ENCODE measurements at places on chromosomes 6 and 20.

GRCh38 chr20:10758446-10758845 lies 84.6 kb upstream of the JAG1 start:
- no peak for DNase-seq

- no peak for DNase-seq
Measured at GRCh38 chr20:33883164-33883563, 72.0 kb downstream of the CHMP4B start.

GRCh38 chr6:166325383-166326042 lies 16.8 kb downstream of the SFT2D1 start:
- no peak for DNase-seq

DNA sequence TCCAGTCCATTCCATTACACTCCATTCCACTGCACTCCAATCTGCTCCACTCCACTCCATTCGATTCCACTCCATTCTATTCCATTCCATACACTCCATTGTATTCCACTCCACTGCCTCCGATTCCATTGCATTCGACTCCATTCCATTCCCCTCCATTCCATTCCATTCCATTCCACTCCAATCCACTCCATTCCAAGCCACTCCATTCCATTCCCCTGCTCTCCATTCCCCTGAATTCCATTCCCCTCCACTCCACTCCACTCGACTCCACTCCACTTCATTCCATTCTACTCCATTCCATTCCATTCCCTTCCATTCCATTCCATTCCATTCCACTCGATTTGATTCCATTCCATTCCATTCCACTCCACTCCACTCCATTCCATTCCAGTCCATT lies 25.7 kb upstream of the DEFB125 start:
- no peak for DNase-seq

DNA sequence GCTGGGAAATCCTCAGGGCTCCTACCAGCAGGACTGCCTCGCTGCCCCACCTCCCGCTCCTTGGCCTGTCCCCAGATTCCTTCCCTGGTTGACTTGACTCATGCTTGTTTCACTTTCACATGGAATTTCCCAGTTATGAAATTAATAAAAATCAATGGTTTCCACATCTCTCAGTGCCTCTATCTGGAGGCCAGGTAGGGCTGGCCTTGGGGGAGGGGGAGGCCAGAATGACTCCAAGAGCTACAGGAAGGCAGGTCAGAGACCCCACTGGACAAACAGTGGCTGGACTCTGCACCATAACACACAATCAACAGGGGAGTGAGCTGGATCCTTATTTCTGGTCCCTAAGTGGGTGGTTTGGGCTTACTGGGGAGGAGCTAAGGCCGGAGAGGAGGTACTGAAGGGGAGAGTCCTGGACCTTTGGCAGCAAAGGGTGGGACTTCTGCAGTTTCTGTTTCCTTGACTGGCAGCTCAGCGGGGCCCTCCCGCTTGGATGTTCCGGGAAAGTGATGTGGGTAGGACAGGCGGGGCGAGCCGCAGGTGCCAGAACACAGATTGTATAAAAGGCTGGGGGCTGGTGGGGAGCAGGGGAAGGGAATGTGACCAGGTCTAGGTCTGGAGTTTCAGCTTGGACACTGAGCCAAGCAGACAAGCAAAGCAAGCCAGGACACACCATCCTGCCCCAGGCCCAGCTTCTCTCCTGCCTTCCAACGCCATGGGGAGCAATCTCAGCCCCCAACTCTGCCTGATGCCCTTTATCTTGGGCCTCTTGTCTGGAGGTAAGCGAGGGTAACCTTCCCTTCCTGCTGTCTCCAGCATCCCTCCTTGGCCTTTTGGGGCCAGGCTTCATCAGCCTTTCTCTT lies at the start of gene CFB:
Gene CFB, plus strand, starts transcription at position 589 of the 863 bp plus-strand sequence. Its CDS starts 127 bp downstream, at position 716.
- DNase-seq = peak; percentile 10

GRCh38 chr6:28810659-28811053 lies 113.1 kb downstream of the TRIM27 start:
- DNase-seq = no peak

DNA sequence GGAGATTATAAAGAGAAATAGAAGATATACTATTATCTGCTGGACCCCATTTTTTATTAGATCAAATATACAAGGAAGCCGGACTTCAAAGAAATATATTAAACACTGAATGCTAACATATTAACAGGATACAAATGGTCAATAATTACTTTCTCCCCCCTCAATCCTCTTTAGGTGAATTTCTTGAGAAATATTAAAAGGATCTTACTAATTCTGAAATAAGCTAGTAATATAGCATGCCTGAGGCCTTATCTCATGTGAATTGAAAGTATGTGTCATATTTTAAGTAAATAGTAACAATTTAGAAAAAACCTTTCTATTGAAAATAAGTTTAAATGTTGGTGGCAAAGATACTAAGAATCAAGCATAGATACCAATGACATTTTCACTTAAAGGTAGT lies 954.7 kb upstream of the MAN1A1 start:
- no peak for DNase-seq

DNA sequence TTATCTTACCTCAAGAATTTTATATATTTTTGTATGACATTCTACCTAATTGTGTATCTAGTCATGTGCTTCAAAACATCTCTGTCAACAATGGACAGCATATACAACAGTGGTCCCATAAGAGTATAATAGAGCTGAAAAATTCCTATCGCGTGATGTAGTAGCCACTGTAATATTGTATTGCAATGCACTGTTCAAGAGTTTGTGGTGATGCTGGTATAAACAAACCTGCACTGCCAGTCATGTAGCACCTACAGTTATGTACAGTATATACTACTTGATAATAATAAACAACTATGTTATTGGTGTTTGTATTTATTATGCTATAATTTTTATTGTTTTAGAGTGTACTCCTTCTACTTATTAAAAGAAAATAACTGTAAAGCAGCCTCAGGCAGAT lies 672.7 kb downstream of the CD109 start:
- DNase-seq = no peak

DNA sequence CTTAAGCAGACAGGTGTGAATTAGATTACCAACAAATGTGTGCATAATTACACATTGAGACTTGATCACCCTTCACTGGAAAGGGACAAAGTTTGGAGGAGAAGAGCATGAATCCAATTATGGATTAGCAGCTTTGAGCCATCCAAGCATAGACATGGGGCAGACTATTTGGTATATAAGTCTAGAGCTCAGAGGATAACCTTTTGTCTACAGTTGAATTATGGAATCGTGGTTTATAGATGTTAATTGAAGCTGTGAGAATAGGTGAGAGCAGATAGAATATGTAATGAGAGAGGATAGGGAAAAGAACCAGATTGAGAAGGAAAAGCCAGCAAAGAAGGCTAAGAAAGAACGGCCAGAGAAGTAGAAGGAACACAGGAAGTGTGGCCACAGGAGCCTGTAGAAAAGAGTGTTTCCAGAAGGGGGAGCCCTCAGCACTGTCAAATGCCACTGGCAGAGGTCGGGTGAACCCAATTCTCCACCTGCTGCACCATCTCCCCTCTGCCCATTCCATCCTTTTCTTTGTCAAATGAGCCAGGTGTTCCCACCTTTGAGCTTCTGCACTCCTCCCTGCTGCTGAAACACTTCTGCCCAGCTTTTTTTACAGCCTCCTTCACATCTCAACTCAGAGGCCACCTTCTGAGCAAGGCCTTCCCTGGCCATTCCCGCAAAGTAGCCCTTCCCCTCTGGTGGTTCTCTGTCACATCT lies 7.3 kb downstream of the DNTTIP1 start:
- peak; percentile 83 for DNase-seq

DNA sequence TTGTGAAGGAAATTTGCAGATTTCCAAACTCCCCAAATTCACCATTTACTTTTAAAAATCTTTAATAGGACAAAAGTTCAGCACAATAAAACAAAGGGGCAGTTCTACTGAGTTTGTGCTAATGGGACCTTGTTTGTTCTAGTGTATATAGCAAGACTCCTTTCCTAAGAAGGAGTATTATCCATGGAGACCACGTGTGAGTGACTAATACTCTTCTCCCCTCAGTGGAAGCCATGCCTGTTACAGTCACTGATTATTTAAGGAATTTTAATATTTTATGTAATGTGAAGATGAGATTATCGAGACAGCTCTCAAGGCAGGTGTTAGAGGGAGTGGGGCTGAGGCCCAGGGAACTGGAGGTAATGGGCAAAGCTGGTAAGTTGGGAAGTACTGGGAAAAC lies 16.4 kb upstream of the QKI start:
- no peak for DNase-seq

GRCh38 chr6:12313992-12314589 lies 23.9 kb downstream of the EDN1 start:
- no peak for DNase-seq

DNA sequence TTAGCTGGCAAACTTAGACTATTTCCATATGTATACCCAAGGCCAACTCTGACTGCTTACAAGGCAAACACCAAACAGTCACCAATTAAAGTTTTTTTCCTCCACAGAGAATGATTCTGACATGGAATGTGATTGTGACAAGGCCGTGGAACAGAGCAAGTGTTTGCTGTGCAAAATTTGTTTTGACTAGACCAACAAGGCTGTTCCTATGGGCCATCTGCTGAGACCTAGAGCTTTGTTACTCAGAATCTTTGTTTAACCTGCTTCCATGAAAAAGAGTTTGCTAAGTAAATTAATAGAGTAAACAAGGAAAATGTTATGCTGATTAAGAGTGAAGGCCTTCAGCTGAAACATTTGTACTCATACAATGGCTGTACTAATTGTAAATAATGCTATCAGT lies 51.6 kb upstream of the IMPG1 start:
- DNase-seq = no peak

DNA sequence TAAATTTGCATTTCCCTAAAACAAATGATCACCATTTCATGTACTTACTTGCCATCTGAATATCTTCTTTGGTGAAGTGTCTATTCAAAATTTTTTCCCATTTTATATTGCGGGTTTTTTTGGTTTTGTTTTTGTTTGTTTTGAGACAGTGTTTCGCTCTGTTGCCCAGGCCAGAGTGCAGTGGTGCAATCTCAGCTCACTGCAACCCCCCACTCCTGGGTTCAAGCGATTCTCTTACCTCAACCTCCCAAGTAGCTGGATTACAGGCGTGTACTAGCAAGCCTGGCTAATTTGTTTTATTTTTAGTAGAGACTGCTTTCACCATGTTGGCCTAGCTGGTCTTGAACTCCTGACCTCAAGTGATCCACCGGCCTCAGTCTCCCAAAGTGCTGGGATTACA lies 9.1 kb upstream of the REPS1 start:
- no peak for DNase-seq

DNA sequence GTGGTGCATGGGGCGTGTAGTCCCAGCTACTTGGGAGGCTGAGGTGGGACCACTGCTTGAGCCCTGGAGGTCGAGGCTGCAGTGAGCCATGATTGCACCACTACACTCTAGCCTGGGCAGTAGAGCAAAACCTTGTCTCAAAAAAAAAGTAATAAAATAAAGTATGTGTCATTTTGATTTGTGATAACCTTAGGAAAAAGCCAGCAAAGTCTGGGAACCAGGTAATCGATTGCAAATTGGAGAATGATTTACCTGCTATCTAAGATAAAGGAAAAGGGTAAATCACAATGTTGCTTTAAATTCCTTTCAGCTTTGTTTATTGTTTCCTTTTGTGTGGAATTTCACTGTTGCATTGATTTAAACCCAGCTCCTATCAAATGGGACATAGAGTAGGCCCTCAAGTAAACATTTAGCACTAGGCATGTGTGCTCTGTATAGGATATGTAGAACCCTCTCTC lies 59.0 kb downstream of the SGK1 start:
- DNase-seq = no peak

DNA sequence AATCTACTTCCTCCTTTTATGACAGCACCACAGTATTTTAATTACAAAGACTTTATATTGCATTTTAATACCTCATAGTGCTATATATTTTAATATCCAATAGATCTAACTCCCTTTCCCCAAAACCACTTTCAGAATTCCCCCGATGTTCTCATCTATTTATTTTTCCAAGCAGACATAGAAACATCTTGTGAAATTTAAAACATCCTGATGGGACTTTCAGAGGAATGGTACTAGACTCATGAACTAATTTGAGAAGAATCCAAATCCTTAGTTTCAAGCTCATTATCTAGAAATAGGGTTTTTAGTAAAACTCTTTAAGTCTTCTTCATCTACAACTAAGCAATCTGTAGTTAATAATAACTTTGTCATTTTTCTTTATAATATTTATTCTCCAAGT lies 97.0 kb downstream of the TRERF1 start:
- no peak for DNase-seq

GRCh38 chr20:23126281-23127061 lies 40.3 kb upstream of the CD93 start:
- DNase-seq = no peak

- DNase-seq = no peak
Measured at GRCh38 chr20:47927385-47927851, 142.1 kb upstream of the SULF2 start.

DNA sequence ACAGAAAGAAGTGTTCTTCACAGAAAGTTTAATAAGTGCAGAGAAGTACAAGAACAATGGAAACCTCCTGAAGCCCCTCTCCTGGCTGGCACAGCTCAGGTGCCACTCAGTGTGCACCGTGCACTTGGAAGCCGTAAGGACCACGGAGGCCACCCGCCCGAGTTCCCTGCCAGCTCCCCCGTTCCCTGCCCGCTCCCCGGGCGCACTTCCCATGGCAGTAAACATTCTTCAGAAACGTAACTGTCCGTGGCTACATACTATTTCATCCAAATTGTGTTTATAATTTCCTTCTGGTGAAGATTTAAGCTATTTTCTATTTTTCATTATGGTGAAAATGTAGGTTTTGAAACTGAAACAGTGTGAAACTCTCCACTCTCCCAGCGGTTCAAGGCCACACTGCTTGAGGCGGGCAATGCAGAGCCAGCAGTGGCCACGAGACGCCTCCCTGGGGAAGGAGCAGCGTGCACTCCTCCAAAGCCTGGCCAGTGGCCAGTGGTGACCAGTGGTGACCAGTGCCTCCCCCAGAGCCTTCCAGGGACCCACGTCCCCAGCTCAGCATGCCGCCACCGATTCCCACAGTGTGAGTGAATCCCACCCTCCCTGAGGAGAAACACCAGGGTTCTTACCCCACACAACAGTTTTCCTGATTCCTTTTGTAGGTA lies 46.4 kb downstream of the TAF4 start:
- no peak for DNase-seq

DNA sequence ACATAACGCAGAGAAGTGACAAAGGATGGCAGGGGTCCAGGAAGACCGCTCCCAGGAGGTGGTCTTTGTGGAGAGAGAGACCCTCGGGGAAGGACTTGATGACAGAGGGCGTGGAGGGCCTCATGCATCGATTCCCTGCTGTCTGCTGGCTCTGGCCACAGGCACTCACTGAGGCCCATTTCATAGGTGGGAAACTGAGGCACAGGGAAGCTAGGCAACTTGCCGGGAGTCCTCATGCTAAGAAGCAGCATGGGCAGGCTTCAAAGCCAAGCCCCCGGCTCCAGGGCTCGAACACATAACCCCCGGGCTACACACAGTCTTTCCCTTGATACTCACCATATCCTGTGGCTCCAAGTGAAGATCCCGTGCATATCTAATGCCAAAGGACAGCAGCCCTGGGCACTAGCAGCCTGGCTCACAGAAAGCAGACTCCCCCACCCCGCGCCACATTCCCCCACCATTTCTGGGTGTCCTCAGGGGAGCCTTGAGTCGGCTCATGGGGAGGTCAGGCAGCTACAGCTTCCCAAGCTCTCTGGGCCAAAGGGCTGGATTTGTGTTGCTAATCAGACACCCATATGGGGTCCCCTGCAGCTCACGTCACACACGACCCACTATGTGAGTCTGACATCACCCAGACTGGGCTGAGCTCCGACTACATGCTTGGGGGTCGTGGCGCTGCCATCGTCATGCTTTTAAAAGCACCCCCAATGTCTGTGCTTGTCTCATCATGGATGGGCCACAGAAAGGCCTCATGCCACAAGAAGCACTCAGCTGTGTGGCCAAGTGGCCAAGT lies 130.9 kb upstream of the PMEPA1 start:
- DNase-seq = no peak

- no peak for DNase-seq
Measured at GRCh38 chr6:31450751-31451150, 47.2 kb upstream of the MICB start.
